Left forelimb (tissue), 1 donor: ENCODE measurements at places on chromosomes 4 and X.

DNA sequence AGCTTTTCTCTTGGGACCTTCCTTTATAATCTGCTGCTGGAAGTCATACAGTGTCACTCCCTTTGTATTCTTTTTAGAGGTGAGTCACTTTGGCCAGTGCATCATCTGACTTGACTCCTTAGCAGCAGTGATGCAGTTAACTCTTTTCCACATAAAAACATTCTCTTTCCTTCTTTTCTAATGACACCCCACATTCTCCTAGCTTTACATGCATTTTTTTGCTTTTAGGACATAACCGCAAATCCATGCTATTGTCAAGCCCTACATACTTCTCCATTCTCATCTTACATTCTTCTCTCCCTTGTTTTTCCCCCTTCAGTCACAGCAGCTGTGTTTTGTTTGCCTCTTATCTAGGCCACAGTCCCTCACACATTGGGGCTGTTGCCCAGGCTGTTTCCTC is 55.1 kb downstream of the ZNF330 start:
- DNase-seq, result no peak

- no peak for DNase-seq
Observed at GRCh38 chr4:182700362-182701160, 216.6 kb downstream of the DCTD start.

GRCh38 chr4:45438047-45438446 is 685.8 kb downstream of the GABRG1 start:
- no peak for DNase-seq

GRCh38 chrX:9966775-9967408 is at the start of gene CLDN34:
Gene CLDN34 (plus strand): TSS chrX:9967358. CDS start chrX:9967358, 0 bp downstream.
- DNase-seq, result no peak

DNA sequence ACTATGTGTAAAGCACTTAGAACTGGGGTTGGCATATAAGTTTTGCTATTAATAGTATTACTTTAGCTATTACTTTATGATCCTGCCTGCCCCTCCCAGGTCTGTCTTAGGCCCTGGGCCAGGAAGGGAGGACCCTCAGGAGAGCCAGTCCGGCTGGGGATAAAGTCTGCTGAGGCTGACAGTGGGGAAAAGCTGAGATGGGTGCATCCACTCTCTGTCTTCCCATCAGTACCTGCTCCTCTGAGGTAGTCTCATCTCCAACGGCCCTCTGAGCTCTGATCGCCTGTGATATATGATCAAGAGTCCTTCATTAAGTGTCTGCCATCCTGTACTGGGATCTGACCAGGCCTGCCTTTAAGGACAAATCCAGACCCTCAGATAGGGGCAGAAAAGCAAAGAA is 156.5 kb upstream of the PJA1 start:
- no peak for DNase-seq

- DNase-seq, result no peak
Observed at GRCh38 chrX:22035236-22035635, 3.1 kb downstream of the PHEX start.

GRCh38 chr4:93495346-93495745 is 333.2 kb upstream of the ATOH1 start:
- no peak for DNase-seq

GRCh38 chrX:2516623-2517022 is 15.8 kb upstream of the DHRSX start:
- no peak for DNase-seq

DNA sequence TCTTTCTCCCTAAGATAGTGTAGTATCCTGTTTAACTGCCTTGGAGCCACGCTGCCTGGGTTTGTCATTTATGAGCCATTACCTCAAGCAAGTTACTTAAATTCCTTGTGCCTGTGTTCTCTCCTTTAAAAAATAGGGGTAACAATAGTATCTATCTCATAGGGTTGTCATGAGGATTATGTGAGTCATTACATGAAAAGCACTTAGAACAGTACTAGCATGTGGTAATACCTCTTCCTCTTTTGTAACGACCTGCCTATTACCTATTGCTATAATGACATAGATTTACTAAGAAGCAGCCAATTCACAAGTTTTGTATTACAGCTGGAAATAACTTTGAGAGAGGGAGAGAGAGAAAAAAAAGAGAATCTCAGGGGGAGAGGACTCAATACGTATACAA is 834.7 kb downstream of the RAPGEF2 start:
- DNase-seq, result no peak

DNA sequence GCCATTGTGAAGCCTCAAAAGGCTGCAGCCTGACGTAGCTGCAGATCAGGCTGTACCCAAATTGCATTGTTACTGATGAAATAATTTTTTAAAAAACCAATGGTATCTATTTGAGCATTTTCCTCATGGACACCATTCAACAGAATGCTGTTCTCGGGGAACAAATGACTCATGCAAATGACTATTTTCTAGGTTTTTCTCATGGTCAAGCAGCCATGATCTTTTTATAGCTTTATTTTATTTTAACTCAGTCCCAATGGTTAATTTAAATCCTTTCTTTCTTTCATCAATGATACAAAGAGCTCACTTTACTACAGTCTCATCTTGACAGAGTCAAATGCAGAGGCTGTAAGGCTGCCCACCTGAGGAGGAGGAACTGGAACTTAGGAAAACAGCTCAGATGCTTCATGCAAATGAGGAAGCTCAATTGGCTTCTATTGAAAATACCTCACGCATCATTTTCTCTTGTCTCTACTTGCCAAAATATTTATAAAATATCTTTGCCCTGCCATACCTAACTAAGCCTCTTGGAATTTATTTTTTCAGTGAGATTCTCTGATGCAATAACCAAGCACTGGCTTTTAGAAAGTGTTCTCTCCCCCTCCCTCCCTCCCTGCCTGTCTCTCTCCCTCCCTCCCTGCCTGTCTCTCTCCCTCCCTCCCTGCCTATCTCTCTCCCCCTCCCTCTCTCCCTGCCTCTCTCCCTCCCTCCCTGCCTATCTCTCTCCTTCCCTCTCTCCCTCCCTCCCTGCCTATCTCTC is 81.0 kb downstream of the SORBS2 start:
- DNase-seq, result no peak

GRCh38 chr4:184401397-184402171 is 72.8 kb downstream of the IRF2 start:
- no peak for DNase-seq

DNA sequence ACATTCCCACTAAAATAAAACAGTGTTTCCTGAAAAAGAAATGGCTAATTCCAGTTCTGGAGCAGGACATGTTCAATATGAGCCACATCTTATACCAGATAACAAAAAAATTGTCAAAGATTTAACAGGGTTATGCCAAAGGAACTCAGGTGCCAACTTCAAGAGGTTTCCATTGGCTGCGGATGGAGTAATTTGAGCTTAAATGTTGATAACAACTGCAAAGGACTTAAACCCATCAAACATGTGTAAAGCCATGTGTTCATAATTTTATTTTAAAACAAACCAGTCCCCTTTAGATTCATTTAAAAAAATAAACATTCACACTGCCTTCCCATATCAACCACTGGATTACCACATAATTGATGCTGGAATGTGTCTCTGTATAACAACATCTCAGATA is 156.4 kb upstream of the PCDH18 start:
- DNase-seq, result no peak

GRCh38 chr4:129614611-129615010 is 518.7 kb downstream of the C4orf33 start:
- no peak for DNase-seq

- DNase-seq, result no peak
Observed at GRCh38 chr4:41835321-41835995, 86.9 kb upstream of the PHOX2B start.

GRCh38 chr4:144645631-144646522 is at the start of gene HHIP:
Gene HHIP (plus strand): TSS chr4:144646156. CDS start chr4:144646676, 520 bp downstream.
- DNase-seq, result peak; percentile 77

DNA sequence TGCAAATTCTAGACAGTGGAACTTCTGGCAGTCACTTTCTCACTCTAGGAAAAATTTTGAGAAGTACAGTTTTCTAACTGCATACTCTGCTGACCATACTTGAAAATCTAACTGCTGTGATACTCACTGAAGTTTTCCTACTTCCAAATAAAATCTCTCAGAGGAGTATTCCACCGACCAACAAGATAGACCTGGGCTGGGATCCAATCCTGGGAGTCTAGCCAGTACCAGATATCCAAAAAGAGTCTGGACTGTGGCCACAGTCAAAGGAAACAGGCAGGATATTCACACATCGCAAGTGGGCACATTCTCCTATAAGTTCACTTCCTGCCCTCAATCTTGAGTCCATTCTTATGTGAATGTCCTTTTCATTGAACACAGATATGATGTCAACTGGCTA is 1138.7 kb upstream of the PCDH7 start:
- no peak for DNase-seq

- no peak for DNase-seq
Observed at GRCh38 chr4:145347684-145348083, 134.0 kb upstream of the SMAD1 start.

DNA sequence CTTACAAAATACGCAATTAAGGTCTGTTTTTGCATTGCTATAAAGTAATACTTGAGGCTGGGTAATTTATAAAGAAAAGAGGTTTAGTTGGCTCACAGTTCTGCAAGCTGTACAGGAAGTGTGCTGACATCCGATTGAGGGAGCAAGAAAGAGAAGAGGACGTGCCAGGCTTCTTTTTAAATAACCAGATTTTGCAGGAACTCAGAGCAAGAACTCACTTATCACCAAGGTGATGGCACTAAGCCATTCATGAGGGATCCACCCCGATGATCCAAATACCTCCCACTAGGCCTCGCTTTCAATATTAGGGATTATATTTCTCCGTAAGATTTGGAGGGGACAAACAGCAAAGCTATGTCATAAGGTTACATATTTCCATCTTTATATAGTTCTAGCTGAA is 456.7 kb downstream of the GLUD2 start:
- DNase-seq, result no peak

DNA sequence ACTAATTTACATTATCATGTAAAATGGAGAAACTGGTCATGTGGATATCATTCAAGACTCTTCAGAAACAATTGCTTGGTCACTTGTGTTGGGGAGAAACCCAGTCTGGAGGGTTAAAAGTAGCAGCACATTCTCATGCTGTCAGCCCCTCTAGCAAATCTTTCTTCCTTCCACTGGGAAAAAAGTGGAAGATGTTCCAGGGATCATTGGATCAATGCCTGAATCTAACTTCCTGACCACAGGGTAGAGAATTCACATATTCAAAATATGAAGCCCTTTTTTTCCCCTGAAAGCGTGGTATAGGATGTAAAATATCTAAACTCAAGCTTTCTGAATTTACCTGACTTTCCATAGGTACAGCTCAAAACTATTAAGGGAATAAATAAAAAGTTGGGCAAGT is 98.0 kb downstream of the CXCL13 start:
- DNase-seq, result no peak

GRCh38 chr4:142815834-142816233 is 30.3 kb downstream of the INPP4B start:
- DNase-seq, result no peak

DNA sequence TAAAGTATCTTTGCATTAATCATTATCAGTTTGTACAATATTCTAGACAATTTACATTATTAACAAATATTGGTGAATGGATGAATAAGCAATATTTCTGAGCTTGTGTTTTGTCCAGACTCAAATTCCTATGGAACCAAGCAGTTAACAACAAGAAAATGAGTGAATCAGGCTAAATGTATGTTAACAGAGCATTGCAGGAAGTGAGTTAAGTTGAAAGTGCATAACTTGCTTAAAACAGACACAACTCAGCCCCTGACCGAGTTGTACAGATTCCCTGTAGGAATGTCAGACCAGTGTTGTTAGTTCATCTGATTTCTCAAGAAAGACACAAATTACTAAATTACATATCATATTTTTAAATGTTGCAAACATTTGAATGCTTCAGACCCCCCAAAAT is 23.7 kb upstream of the CSN1S1 start:
- DNase-seq, result no peak

DNA sequence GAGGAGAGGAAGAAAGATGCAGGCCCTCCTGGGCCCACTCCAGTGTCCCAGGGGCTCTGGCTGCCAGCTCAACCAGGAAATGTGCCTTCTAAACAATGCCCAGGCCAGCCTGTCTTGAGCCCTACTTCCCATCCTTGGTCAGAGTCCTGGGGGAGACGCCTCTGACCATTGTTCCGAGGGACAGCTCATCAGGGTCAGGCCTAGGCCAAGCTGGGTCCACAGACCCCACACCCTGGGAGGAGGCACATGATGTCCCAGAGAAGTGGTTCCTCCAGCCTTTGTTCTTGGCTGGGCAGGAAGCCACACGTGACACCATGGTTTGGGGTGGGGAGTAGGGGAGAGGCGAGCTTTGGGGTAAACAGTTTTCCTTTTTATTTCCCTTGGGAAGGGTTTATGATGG is 102.5 kb downstream of the EFNB1 start:
- no peak for DNase-seq

DNA sequence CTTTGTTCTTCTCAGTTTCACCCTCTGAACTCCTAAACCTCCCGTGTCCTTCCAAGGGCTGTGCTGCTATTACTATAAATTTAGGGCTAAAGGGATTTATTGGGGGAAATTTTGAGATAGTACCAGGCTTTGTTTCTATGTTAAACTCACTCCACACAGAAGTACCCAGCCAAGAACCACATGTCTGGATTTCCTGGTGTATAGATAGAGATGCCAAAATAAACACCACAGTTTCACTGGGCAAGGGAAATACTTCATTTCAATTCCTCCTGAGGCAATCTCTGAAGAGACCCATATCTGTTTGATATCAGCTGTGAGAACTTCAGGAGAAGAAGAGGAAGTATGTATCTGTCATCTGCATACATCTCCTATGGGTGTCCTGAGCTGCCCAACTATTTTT is 21.7 kb upstream of the CLNK start:
- no peak for DNase-seq

GRCh38 chr4:100075486-100076270 is 114.6 kb downstream of the DDIT4L start:
- no peak for DNase-seq

- no peak for DNase-seq
Observed at GRCh38 chr4:78763251-78763650, 12.9 kb upstream of the BMP2K start.

DNA sequence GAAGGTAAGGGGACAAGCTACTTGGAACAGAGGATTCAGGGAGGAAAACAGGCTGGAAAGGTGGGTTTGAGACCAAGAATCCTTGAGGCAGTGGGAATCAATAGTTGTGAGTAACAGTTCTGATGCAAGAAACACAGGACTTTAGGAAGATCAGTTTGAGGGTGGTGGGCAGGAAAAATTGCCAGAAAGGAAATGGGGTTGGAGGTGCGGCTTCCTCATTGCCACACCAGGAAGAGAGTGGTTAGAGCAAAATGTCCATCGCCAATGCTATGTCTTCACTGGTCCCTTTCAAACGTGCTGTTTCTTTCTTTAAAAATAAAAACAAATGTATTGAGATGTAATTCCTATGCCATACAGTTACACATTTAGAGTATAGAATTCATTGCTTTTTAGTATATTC is 57.1 kb upstream of the NOCT start:
- DNase-seq, result no peak

DNA sequence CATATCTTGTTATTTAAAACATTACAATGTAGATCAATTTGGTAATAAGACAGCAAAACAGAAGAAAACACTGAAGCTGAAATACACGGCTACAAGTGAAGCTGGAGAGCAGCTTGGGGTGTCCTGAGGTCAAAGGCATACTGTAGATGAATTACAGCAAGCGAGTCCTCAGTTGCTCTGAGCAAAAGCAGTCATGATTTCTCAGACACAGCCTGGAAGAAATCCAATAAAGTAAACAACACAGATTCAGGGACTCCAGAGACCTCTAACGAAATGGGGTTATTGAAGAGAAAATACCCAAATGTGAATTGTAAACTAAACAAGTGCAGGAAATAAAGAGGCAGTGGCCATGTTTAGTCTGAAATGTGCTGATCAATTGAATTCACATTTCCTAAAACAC is 324.4 kb downstream of the CAMK2D start:
- DNase-seq, result no peak

- no peak for DNase-seq
Observed at GRCh38 chrX:118523920-118524319, 28.3 kb downstream of the DOCK11 start.

GRCh38 chrX:64792598-64793337 is 183.5 kb downstream of the ZC4H2 start:
- DNase-seq, result no peak
